ENCODE measurements at places on chromosomes 11 and 22. TPM values are rescaled to one million over a fixed set of nuclear protein-coding genes. Genes with fewer than 3 reads are reported as not detected.
A peak's percentile ranks its signal among the peaks of the same experiment; 100 is the strongest.

GRCh38 chr11:107689317-107690202 is 22.3 kb downstream of the SLN start:
- peak; percentile 67 for DNase-seq

MSANTD2 gene
- total RNA-seq: 8.5 TPM

- no peak for DNase-seq
These were observed 747.8 kb downstream of the BRD1 start for GRCh38 chr22:49079743-49080500.

HEPACAM gene
- not detected for total RNA-seq

SCGB1D2 gene
- not detected for total RNA-seq

GRCh38 chr22:23840026-23840425 is 1.2 kb upstream of the DERL3 start:
- DNase-seq: no peak

HPS5 gene
- 19.3 TPM for total RNA-seq

DNA sequence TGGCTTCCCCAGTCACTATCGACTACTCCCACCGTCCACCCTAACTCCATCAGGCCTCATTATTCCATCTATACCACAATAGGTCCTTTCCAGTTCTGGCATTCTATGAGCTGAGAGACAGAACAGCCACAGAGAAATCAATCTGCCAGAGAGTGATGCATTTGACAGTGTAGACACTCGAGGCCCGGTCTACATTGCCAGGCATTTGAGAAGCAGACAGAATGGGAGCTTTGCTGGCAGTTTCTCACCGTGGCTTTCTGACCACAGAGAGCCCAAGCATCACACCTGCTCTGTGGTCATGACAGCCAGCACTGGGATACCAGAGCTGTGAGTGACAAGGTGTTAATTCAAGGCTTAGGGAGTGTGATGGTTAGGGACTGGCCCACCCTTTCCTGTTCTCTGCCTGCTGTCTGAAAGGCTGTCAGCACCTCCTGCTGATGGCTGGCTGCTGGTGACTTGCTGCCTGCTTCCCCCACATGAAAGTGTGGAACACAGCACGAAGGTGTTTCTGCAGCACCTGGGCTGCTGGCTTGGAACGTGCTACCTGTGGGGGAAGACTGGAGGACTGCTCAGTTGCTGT is 137.8 kb downstream of the KIRREL3 start:
- no peak for DNase-seq

- DNase-seq: no peak
These were observed 131.9 kb downstream of the MPPED1 start for GRCh38 chr22:43543522-43544288.

DNA sequence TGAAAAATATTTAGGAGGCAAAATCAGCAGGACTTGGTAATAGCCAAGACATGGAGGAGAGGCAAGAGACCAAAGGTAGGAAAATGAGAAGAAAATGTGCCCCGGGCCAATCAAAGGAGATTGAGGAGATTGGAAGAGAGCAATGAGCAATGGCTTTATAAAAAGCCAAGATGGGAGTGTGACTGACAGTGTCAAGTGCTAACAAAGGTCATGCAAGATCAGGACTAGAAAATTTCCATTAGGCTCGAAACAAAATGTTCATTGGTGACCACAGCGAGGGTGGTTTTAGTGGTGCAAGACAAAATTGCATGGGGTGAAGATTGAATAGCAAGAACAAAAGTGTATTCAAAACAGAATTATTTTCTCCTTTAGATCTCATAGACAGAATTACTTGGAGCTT is 45.2 kb upstream of the TBCEL start:
- no peak for DNase-seq

MUC5AC gene
- total RNA-seq: not detected

APOC3 gene
- not detected for total RNA-seq

GRCh38 chr22:28250036-28250695 is 331.1 kb upstream of the PITPNB start:
- no peak for DNase-seq

XKR3 gene
- 0.18 TPM for total RNA-seq

DNA sequence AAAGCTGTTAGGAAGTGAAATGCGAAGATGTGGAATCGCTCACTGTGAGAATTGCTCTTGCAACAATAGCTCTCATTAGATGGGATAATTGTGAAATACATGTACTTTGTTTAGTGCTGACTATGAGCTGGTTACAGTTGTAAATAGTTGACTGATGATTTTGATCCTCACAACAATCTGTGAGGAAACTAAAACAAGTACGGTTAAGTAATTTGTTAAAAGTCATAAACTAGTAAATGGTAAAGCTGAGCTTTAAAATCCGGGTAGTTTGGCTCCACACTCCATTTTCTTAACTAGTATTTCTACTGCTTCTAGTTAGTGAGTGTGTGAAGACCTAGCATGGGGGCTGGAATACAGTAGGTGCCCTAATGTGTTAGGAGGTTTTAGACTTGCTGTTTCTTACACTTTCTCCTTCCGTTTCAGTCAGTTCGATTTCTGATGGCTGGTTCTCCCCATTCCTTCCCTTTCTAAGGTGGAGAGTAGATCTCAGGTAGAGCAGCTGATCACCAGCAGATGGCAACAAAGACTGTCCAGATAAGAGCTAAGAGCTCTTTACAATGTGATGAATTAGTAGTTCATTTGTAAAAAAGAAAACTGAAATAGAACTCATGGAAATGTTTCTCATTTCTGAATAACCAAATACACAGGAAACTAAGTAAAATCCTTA is 16.3 kb upstream of the CYP2R1 start:
- DNase-seq: peak; percentile 60

- DNase-seq: no peak
These were observed 45.5 kb downstream of the PACSIN2 start for GRCh38 chr22:42969348-42969975.

DNA sequence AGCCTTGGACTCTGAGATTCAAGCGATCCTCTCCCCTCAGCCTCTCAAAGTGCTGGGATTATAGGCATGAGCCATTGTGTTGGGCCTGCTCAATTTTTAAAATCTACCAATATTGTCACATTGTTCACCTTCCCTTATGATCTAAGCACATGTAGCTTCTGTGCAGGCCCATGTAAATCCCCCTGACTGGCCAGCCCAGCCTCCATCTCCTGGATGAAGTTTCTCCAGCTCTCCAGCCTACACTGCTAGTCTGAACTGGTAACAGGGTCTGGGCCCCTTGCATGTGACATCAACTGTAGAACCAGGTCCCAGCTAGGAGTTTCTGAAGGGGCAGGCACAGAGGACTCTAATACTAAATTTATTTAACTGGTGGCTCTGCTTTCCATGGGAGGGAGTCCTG is 32.8 kb upstream of the YPEL1 start:
- DNase-seq: no peak

DNA sequence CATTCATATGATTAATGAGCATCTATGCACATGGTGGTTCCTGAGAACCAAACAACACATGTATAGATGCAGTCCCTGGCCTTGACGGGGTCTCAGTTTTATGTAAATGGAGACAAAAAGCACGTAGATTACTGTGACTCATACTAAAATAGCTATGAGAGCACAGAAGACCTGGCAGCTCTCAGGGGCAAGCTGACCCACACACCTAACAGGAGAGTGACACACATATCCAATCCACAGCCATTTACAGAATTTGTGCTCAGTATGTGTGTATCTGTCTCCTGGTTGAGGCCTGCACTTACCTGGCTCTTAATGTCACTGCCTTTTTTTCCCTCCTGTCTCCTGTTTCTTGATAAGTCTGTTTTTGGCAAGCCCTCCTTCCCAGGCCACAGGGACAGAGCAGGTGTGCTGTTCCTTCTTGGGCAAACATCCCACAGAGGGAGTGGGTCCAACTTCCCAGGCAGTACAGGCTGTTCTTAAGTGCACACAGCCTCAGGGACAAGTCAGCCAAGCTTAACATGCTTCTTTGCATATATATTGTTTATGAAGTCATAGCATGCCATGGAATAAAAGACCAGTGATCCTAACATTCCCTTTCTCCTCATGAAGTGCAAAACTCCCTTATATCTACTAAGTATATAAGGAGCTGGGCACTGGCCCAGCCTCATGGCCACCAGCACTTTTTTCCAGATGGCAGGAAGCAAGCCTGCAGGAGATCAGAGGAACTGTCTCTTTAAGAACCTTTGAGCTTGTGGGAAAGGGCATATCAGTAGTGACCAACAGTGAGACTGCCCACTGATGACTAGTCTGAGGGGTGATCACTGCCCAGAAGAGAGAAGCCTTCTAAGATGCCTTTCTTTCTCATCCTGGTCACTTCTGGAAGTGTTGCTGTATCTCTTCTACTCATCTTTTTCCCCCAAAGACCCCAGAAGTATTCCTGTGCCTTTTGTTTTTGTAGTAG is 124.7 kb upstream of the CCDC90B start:
- no peak for DNase-seq

- no peak for DNase-seq
These were observed 20.4 kb downstream of the MRGPRX4 start for GRCh38 chr11:18193010-18193409.

KCNE3 gene
- 0.16 TPM for total RNA-seq

- no peak for DNase-seq
These were observed 7.2 kb downstream of the PPFIBP2 start for GRCh38 chr11:7520981-7521487.

CCDC15 gene
- 9.4 TPM for total RNA-seq

- no peak for DNase-seq
These were observed 25.4 kb downstream of the MICAL3 start for GRCh38 chr22:17998913-17999312.

ZNF215 gene
- total RNA-seq: 1.4 TPM

RFPL3 gene
- not detected for total RNA-seq

HEPHL1 gene
- total RNA-seq: not detected

DNA sequence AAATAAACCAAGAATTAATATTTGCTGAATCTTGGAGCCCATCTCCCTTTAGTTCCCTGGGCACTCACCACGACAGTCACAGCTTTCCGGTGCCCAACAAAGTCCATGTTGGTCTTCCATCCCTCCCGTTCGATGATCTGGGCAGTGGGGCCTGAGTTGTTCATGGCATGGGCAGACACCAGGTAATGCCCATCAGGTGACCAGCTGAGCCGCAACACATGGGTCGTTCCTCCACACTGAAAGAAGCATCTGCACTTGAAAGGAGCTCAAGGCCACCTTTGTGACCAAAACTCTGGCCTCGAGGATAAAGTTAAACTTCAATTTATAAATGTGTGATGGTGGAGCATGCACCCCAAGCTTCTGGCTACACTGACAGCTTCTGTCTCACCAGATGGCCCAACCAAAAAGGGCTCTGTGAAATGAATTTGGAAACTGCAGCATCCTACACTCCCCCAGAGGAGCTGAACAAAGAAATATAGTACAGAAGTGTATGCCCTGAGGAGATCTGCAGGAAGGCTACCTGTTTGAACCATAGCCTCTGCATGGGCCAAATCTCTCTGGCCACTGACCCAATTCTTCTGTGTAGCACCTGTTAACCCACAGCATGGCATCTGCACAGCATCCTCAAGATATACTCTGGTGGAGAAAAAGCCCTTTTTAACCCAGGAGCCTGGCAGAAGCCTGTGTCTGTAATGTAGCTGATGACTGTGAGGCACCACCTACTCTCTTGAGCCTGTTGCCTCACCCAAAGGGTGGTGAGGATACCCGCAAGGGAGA is 37.1 kb downstream of the HIRA start:
- no peak for DNase-seq

GRCh38 chr11:12116425-12117032 is 6.1 kb downstream of the MICAL2 start:
- DNase-seq: no peak

- DNase-seq: no peak
These were observed 32.3 kb downstream of the TMPRSS5 start for GRCh38 chr11:113673550-113674396.

ABCG4 gene
- total RNA-seq: not detected

- DNase-seq: no peak
These were observed 617.7 kb downstream of the OPCML start for GRCh38 chr11:132914600-132914999.

DNA sequence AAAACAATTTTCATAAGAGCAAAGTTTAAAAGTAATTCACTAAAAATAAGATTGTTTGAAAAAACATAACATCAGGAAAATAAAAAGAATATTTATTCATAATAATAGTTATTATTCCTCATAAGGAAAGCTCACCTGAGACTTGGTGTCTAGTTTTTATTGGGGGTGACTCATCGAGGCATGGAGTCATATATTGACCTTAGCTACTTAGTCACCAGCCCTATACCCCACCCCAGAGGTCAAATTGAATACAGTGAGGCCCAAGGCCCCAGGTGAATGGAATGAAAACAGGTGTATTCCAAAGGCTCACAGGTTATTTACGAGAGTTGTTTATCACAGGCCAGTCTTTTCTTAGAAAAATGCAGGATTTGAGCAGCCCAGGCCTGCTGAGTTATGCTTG is 36.9 kb downstream of the CNTF start:
- no peak for DNase-seq

DNA sequence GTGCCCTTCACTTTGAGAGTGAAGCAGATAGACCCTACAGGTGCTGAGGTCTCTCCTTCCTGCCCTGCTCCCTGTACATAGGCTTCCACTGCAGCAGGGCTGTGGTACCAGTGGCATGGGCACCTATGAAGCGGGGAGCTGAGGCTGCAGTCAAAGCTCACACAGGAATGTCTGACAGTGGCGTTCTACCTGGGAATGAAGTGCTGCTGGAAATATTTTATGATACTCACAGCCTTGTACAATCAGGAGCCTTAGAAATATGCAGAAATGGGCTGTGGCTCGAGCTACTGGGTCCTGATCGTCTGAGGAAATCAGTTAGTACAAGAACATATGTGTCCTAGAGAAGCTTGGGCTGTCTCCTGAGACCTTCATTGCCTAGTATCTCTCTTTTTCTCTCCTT is 24.8 kb downstream of the MRPL16 start:
- DNase-seq: no peak

- no peak for DNase-seq
These were observed 649 bp upstream of the NR1H3 start for GRCh38 chr11:47257177-47257516.

DNA sequence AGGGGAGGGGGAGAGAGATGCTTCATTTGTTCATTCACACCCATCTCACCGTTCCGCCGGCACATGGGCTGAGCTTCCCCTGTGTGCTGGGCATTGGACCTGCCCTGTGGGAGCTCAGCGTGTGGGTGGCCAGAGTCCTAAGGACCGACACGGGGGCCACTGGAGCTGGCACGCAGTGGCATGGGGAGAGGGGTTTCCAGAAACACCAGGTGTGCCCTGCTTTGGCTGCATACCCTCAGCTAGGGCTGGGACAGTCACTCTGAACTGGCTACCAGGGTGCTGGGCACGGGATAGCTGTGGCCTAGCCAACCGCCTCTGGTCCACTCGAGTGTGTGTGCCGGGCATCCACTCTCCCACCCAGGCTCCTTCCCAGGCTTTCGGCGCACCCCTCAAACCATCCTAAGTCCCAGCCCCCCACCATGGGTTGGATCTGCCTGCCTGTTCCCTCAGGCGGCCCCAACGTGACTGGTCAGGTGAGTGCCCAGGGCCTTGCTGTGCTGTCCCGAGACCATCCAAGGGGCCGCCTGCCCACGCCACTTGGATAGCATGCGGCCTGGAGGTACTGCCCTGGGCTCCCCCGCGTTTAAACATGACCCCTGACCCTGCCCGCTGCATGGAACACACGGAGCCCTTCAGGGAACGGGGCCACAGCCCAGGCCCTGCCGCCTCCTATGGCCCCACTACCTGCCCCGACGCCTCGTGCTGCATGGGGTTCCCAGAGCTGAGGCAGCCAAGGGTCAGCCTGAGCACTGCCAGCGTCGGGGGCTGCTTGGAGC is 51.6 kb upstream of the LINC01488 start:
- DNase-seq: no peak

Data from activated CD8-positive, alpha-beta memory T cell treated with anti-CD3 and anti-CD28 coated beads, Interleukin-2, amount 10 ng/mL, durations not matched to agents 7 days and 5 days (primary cell).